Immature natural killer cell (primary cell): ENCODE measurements at places on chromosomes 3 and 15. TPM values are rescaled to one million over a fixed set of nuclear protein-coding genes. Genes with fewer than 3 reads are reported as not detected.

DNA sequence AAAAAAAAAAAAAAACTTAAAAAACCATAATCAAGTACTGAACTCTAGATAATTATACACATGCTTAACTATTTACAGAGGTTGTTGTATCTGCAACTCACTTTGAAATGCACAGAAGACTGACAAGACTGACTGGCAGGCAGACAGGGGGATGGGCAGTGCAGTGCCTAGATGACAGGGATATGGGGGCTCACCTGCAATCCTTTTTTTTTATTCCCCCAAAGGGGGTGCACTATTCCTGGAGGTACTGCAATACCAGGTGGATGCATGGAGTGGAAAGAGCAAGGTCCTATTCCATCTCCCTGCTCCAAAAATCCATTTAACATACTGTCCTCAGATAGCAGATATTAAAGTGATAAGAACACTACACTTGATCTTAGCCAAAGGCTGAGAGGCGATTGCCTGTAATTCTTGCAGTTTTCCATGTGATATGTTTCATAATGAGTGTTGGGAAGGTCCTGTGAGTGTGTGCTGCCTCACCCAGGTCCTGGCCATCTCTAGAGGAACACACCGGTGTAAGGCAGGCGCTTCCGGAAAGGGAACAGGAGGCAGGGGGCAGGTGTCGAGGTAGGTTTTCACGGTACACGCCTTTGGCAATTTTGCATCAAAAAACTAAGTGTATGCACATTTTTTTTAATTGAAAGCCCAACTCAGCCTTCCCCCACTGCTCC, 22.7 kb downstream of the SEC61A1 start:
- H3K36me3 ChIP-seq, result peaks cover 23% of the 10 kb centered on the region
- peaks cover 10% of the 10 kb centered on the region for H3K4me1 ChIP-seq
- DNase-seq, result no peak
- peak overlapping the region; percentile 71 for H3K4me3 ChIP-seq
- peak overlapping the region; percentile 63 for H3K27ac ChIP-seq

GRCh38 chr3:33047842-33048834, 48.8 kb downstream of the GLB1 start:
- DNase-seq, result peak; percentile 52
- peaks cover 2% of the 10 kb centered on the region for H3K27me3 ChIP-seq
- peaks cover 51% of the 10 kb centered on the region for H3K4me1 ChIP-seq
- H3K27ac ChIP-seq, result peak overlapping the region; percentile 41
- peak overlapping the region; percentile 76 for H3K4me3 ChIP-seq

DNA sequence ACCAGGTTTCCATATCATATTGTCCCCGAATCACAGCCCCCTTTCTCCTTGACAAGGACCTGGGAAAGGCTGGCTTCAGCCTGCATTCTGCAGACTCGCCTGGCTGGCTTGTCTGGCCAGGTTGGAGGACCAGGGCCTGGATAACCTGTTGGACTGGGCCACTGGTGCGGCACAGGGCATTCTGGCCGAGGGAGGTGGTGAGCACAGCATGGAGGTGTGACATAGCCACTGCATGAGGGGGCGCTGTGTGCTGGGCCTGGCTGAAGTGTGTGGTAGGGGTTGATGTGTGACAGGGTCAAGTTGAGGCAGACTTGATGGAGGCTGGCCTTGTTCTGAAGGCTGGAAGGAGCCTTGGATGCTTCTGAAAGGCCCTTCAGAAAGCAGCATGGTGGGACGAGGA, 2.9 kb downstream of the ESYT3 start:
- no peak overlapping the region for H3K4me3 ChIP-seq
- H3K36me3 ChIP-seq, result no peaks in the 10 kb centered on the region
- peaks cover 17% of the 10 kb centered on the region for H3K27me3 ChIP-seq

GRCh38 chr15:42354824-42355223, 4.5 kb upstream of the CAPN3 start:
- H3K4me1 ChIP-seq, result no peaks in the 10 kb centered on the region
- H3K4me3 ChIP-seq, result no peak overlapping the region
- DNase-seq, result no peak

DNA sequence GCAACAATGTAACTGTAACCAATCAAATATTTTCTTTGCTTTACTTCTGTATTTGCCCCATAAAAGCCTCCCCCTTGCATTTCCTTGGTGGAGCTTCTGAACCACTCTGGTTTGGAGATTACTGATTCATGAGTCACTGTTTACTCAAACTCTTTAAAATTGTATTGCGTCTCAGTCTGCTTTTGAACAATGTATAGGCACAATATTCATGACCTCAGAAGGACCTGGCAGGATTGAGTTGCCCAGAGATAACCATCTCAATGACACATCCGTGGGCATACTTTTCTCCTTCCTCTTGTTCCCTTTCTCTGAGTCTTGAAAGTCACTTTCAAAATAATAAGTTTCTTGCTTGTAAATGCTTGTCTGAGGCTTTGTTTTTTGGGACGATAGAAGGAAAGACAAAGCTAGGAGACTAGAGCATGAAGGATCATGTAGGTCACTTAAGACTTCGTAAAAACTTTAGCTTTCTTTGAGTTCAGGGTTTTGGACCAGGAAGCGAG, 57.1 kb upstream of the POU1F1 start:
- DNase-seq, result no peak
- no peaks in the 10 kb centered on the region for H3K4me1 ChIP-seq
- H3K4me3 ChIP-seq, result no peak overlapping the region
- no peaks in the 10 kb centered on the region for H3K36me3 ChIP-seq

DNA sequence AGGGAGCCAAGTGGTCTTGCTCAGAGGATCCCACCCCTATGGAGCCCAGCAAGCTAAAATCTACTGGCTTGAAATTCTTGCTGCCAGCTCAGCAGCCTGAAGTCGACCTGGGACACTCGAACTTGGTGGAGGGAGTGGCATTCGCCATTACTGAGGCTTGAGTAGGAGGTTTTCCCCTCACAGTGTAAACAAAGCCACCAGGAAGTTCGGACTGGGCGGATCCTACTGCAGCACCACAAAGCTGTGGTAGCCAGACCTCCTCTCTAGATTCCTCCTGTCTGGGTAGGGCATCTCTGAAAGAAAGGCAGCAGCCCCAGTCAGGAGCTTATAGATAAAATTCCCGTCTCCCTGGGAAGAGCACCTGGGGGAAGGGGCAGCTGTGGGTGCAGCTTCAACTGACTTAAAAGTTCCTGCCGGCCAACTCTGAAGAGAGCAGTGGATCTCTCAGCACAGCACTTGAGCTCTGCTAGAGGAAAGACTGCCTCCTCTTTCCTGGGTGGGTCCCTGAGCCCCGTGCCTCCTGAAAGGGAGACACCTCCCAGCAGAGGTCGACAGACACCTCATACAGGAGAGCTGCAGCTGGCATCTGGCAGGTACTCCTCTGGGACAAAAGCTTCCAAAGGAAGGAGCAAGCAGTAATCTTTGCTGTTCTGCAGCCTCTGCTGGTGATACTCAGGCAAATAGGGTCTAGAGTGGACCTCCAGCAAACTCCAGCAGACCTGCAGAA, 576.3 kb upstream of the NECTIN3 start:
- no peak overlapping the region for H3K4me3 ChIP-seq
- no peaks in the 10 kb centered on the region for H3K4me1 ChIP-seq
- no peak for DNase-seq

DNA sequence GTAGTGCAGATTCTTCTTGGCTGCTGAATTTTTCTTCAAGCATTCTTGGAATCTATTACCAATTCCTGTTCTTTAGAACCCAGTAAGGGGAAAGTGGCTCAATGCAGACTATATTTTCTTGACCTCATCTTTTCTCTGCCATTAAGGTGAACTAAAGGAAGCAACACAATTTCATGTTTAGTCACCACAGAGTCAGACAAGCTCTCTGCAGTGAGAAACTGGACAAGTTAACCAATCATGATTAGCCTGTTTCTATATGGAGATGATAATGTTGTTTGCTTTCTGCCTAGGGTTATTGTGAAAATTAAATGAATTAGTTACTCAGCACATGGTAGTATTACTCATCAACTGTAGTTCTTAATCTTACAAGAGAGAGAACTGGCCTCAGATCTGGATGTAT, 1075.1 kb downstream of the AGBL1 start:
- no peak for DNase-seq
- H3K36me3 ChIP-seq, result no peaks in the 10 kb centered on the region
- no peaks in the 10 kb centered on the region for H3K27me3 ChIP-seq
- no peak overlapping the region for H3K27ac ChIP-seq

DNA sequence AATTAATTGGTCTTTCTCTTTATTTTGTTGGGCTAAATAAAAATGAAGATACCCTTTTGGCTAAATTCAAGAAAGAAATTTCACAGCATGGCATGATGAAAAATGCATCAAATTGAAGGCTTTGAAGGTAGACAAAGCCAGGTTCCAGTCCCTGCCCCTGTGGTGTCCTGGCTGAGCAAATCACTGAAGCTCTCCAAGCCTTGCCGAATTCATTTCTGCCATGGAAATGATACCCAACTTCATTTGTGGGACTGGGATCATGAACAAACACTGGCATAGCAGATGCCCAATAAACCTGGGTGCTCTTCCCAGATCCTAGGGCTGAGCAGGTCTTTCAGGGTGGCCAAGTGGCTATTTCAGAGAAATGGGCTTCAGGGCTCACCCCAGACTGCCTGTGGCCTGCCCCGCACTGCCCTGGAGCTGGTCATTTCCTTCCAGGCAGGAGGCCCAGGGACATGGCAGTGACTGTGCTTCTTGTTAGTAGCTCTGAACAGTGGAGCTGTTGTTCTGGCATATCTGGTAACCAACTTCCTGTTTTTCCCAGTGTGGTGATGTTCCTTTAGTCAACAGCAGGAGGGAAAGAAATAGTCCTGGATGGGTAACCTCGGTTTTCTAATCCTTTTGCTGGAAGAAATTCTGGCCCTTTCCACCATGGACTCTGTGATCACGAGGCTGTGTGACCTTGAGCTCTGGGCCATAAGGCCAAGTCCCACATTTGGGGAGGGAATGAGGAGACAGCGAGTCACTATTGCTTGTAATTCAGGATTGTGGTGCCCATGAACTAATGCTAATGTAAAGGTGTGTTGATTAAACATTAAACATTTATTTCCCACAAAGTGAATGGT, 47.6 kb downstream of the CTDSPL start:
- no peak for DNase-seq
- H3K4me3 ChIP-seq, result no peak overlapping the region
- no peaks in the 10 kb centered on the region for H3K36me3 ChIP-seq
- peaks cover 29% of the 10 kb centered on the region for H3K4me1 ChIP-seq
- H3K27me3 ChIP-seq, result peaks cover 2% of the 10 kb centered on the region

DNA sequence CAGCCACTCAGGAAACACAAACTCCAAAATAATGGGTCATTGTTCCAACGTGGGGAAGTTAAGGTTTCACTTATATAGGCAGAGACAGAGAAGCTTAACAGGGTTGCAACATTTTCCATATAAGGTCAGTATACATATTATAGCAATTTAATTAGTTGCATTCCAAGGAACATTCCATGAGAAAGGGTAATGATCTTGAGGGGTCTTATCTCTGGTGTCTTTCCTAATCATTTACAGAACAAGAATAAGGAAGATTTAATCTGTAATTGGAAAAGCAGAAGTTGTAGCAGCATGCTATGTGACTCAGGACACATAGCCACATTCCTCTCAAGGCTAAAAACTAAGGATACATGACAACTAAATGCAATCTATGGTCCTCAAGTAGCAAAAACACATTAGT, 4.9 kb downstream of the MNS1 start:
- H3K27ac ChIP-seq, result no peak overlapping the region
- DNase-seq, result no peak
- H3K4me1 ChIP-seq, result peaks cover 10% of the 10 kb centered on the region
- no peak overlapping the region for H3K4me3 ChIP-seq
- H3K36me3 ChIP-seq, result no peaks in the 10 kb centered on the region

DNA sequence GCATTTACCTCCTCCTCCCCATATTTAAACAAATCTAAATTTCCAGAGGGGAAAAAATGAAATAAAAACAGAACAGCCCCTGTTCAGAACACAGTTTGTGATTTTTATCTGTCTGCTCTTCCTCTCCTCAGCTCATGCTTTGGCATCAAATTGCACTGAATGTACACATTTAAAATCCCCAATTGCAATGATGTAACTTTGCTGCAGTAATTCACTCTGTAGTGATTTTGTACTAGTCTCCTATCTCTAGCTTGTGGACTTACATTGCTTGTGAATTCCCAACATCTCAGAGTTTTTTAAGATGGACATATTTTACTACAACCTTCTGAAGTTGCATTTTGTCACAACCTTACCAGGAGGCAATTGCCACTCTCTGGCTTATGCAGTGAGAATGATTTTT, 81.6 kb upstream of the ROBO2 start:
- H3K4me1 ChIP-seq, result no peaks in the 10 kb centered on the region
- no peak overlapping the region for H3K27ac ChIP-seq
- H3K27me3 ChIP-seq, result no peaks in the 10 kb centered on the region
- no peak for DNase-seq
- H3K4me3 ChIP-seq, result no peak overlapping the region
- no peaks in the 10 kb centered on the region for H3K36me3 ChIP-seq

DNA sequence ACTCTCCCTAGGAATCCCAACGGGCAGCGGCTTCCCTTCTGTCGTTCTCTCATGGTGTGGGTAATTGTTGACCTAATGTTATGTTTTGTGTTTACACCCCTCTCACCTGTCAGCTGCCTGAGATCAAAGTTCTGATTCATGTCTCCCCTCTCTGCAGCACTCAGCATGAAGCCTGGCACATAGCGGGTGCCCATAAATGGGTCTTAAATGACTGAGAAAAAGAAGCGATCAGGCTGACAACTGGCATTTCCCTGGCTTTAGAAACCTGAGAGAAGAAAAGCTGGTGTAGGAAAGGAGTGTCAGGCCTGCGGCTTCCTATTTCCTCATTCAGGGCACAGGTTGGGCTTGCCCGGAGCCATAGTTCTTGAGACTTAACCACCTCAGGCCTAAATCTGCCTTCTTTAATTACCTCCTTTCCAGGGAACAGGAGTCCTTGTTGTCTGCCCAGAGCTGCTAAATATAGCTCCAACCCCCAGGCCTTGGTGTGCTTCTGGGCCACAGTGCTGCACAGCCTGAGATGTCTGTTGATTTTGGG, 31.8 kb downstream of the LPP start:
- peaks cover 6% of the 10 kb centered on the region for H3K27me3 ChIP-seq
- H3K4me1 ChIP-seq, result peaks cover 70% of the 10 kb centered on the region
- H3K4me3 ChIP-seq, result peak overlapping the region; percentile 59

- peaks cover 3% of the 10 kb centered on the region for H3K27me3 ChIP-seq
- H3K36me3 ChIP-seq, result peaks cover 4% of the 10 kb centered on the region
- H3K27ac ChIP-seq, result peak overlapping the region; percentile 93
- H3K4me1 ChIP-seq, result peaks cover 99% of the 10 kb centered on the region
- peak overlapping the region; percentile 54 for H3K4me3 ChIP-seq
Observed at GRCh38 chr3:15289661-15290060, 42.7 kb downstream of the SH3BP5 start.

DNA sequence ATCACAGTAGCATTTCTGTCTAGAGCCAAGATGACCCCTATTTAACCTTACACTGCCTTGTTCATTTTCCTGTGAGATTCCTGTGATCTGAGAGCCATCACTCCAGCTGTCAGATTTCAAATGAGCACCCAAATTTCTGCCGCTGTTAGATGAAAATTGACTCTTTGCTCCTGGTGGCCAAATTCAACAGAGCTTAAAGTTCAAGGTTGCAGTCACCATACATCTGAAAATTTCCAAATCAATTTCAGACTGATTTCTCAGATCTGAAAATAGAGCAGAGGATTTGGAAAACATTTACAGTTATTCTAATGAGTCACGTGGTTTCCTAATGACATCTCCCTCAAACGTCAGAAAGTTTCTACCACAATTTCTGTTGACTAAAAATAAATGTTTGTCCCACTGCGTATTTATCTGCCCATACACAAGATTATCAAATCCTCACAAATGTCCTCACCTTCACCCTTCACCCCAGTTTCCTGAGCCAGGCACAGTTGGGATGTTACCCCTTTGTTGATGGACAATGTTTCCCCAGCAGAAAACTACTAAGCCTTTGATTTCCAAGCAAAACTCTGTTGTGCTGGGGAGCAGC, 16.4 kb downstream of the HDC start:
- no peak for DNase-seq
- peaks cover 4% of the 10 kb centered on the region for H3K27me3 ChIP-seq
- H3K36me3 ChIP-seq, result no peaks in the 10 kb centered on the region

The SCAMP5 gene
- not detected for polyA plus RNA-seq

The SNURF gene
- polyA plus RNA-seq, result 18.1 TPM
